SK-N-SH (cell line): ENCODE measurements at places on chromosomes 5 and 9.

- no peaks in the 10 kb centered on the region for H3K36me3 ChIP-seq
- H3K27me3 ChIP-seq, result no peaks in the 10 kb centered on the region
- H3K4me3 ChIP-seq, result no peak overlapping the region
- peaks cover 20% of the 10 kb centered on the region for H3K4me1 ChIP-seq
- DNase-seq, result peak; percentile 28
Observed at GRCh38 chr9:20898885-20899554, 132.4 kb downstream of the HACD4 start.

DNA sequence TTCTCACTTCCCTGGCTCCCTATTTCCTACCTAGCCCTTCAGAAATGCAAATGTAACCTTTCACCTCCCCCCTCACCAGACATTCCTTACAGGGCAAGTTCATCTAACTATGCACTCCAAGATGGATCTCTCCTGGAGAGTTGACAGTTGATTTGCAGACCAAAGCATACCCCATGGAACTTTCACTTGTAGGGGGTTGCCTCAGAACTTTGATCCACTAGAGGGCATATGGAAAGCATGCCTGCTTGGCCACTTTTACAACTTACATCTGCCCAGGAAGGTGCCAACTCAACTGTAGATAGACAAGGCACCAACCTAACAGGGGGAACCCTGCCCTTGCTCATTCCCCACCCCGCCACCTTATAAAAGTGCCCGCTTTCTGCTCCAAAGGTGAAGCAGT, 187.8 kb downstream of the NXNL2 start:
- no peaks in the 10 kb centered on the region for H3K27me3 ChIP-seq
- H3K27ac ChIP-seq, result no peak overlapping the region
- DNase-seq, result no peak
- no peaks in the 10 kb centered on the region for H3K36me3 ChIP-seq

DNA sequence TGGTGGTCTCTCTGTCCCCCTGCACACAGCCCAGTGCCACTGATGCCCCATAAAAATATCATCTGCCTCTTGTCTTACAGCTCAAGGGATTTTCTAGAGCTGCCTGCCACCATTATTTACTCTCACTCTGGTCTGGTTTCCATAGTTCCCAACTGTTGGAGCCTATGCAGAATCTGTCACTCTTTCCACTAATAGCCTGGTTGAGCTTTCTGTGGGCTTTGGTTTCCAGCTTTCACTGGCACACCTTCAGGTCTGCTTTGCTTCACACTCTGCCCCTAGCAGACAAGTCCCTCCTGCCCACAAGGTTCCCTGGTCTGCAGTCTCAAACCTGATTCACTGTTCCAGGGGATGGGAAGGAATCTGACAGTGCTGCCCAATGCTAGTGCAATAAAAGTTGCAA, 103.0 kb upstream of the FTMT start:
- H3K4me3 ChIP-seq, result no peak overlapping the region
- no peaks in the 10 kb centered on the region; the same call in 1 of the 2 replicates for H3K4me1 ChIP-seq
- no peak for DNase-seq
- no peak overlapping the region for H3K27ac ChIP-seq
- H3K27me3 ChIP-seq, result no peaks in the 10 kb centered on the region

- no peaks in the 10 kb centered on the region for H3K27me3 ChIP-seq
- no peak overlapping the region for H3K27ac ChIP-seq
- no peaks in the 10 kb centered on the region for H3K36me3 ChIP-seq
- DNase-seq, result no peak
- no peaks in the 10 kb centered on the region for H3K4me1 ChIP-seq
Observed at GRCh38 chr5:114678778-114679177, 316.9 kb downstream of the KCNN2 start.

DNA sequence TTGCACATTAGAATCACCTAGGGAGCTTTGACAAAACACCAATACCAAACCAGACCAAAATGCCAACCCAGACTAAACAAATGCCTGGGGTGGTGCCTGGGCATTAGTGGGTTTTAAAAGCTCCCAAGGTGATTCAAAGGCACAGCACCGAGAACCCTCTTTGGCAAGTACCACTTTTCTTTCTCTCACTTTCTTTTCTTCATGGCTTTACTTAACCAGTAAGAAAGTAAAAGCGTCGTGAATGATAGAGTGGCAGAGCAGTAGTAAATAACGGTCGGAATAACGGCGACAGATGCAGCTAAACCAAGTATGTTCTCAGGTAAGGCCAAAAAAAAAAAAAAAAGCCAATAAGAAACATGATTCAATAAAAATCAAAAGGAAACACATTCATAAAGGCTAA, 49.5 kb downstream of the ZNF608 start:
- no peaks in the 10 kb centered on the region; the same call in none of the 2 replicates for H3K4me1 ChIP-seq
- no peak for DNase-seq
- no peaks in the 10 kb centered on the region for H3K36me3 ChIP-seq
- H3K4me3 ChIP-seq, result no peak overlapping the region
- no peaks in the 10 kb centered on the region for H3K27me3 ChIP-seq

- H3K4me3 ChIP-seq, result no peak overlapping the region
- H3K36me3 ChIP-seq, result no peaks in the 10 kb centered on the region
- no peak overlapping the region for H3K27ac ChIP-seq
- no peaks in the 10 kb centered on the region for H3K27me3 ChIP-seq
- DNase-seq, result no peak
Observed at GRCh38 chr5:167442922-167443321, 848.5 kb upstream of the WWC1 start.

DNA sequence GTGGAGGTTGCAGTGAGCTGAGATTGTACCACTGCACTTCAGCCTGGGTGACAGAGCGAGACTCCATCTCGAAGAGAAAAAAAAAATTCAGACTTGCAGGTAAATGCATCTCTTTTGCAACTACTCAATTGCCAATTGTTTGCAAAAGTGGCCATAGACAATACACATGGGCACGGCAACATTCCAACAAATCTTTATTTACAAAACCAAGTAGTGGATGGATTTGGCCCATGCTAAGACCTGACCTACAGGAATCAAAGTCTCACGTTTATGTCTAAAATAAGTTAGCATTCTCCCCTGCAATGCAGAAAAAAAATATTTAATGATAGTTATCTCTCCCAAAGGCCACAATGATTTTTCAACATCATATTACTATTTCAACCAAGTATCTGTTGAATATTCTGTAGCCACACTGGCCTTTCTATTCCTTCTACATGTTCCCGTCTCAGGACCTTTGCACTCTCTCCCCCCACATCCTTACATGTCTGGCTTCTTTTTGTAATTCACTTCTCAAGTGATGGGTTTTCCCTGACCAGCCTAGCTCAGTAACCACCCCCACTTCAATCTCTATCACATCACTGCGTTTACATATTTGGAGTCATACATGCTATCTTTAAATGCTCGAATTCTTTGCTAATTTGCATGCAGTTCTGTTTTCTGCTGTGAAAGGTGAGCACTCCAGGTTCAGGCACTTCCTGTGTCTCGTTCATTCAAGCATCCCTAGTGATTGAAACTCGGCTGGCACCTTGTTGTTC, 54.2 kb downstream of the FNBP1 start:
- no peak overlapping the region for H3K4me3 ChIP-seq
- H3K27me3 ChIP-seq, result no peaks in the 10 kb centered on the region
- H3K4me1 ChIP-seq, result peaks cover 18% of the 10 kb centered on the region; the same call in 1 of the 2 replicates
- no peak for DNase-seq

GRCh38 chr5:140267201-140267540, 35.7 kb downstream of the PFDN1 start:
- H3K4me1 ChIP-seq, result peaks cover 4% of the 10 kb centered on the region; the same call in 1 of the 2 replicates
- peaks cover 3% of the 10 kb centered on the region for H3K36me3 ChIP-seq
- no peak for DNase-seq
- no peak overlapping the region for H3K27ac ChIP-seq

- H3K27ac ChIP-seq, result peak overlapping the region; percentile 93
- DNase-seq, result peak; percentile 66
- no peaks in the 10 kb centered on the region for H3K36me3 ChIP-seq
- no peaks in the 10 kb centered on the region for H3K27me3 ChIP-seq
Observed at GRCh38 chr9:89746385-89747116, 141.7 kb downstream of the GADD45G start.

GRCh38 chr5:62306896-62307689, 1.1 kb downstream of the KIF2A start:
- peak overlapping the region; percentile 82 for H3K27ac ChIP-seq
- peaks cover 2% of the 10 kb centered on the region; the same call in 1 of the 2 replicates for H3K36me3 ChIP-seq
- DNase-seq, result peak; percentile 44
- peak overlapping the region; percentile 93 for H3K4me3 ChIP-seq
- H3K4me1 ChIP-seq, result peaks cover 18% of the 10 kb centered on the region; the same call in 1 of the 2 replicates
- no peaks in the 10 kb centered on the region for H3K27me3 ChIP-seq

- H3K27ac ChIP-seq, result no peak overlapping the region
- no peaks in the 10 kb centered on the region for H3K36me3 ChIP-seq
- H3K4me1 ChIP-seq, result no peaks in the 10 kb centered on the region
- no peaks in the 10 kb centered on the region for H3K27me3 ChIP-seq
Observed at GRCh38 chr5:88488130-88488529, 219.5 kb upstream of the TMEM161B start.
